HL-60 (cell line): ENCODE measurements at places on chromosomes 7 and 10.

GRCh38 chr10:130481936-130482335, 345.7 kb downstream of the GLRX3 start:
- DNase-seq: no peak

DNA sequence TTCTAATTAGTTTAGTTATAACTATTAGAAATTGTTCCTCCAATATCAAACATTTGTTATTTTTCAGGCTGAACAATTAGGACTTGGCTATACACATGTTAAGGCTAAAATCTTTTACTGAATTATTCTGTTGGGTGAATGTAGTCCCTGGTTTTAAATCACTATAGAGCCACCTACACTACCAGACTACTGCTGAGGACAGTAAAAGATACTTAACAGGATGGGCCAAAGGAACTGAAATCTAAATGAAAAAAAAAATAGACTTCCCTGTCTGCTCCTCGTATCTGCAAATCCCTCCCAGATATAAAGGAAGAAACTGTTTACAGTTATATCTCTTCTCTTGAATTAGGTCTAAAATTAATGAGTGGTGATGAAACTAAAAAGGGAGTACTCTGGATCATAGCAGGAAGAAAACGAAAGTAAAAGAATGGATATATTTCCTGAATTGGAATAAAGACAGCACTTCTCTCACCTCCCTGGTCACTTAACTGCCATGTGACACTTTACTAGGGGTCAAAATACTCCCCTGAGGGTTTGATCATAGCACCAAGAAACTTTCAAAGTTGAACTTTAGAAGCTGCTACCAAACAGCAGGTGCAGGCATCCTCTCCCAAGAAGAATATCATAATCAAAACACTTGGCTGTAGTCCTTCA, 12.7 kb downstream of the FBXW4 start:
- DNase-seq: no peak

DNA sequence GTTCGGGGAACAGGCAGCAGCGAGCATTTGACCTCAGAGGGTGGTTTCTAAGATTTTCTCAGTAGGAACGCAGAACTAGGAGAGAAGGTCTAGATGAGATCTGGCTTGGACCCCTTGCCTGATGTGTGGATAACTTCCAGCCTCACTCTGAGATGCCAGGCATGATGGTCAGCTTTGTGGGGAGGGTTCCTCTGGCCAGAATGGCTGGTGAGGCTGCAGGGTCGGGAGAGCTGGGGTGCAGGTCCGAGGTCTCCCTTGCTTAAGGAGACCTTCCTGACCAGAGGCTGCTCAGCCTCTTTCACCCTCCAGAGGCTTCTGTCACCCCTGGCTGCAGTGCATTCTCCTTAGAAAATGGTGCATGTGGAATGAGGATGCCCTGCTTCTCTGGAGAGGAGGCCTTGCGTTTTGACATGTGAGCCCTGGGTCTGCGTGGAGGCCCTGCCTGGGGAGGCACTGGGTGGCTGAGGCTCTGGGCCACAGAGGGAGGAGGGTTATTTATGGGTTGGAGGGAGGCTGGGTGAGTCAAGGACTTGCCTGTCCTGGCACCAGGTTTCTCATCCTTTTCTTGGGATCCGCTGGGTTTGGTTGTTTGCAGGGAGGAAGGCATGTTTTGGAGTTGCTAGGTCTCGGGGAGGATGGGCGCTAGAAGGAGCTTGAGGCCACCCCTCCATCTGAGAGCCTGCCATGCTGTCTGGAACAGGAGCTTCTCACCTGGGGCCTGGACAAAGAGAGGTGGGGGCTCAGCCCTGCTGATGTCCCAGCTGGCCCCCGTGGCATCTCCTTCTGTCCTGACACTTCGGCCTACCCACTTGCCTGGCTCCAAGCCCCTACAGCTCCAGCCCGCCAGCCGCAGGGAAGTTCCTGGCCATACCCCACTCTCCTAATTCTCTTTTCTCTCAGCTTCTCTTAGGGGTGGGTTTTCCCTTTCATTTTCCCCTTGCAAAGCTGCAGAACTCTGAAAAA, 3.9 kb downstream of the FAM241B start:
- no peak for DNase-seq

DNA sequence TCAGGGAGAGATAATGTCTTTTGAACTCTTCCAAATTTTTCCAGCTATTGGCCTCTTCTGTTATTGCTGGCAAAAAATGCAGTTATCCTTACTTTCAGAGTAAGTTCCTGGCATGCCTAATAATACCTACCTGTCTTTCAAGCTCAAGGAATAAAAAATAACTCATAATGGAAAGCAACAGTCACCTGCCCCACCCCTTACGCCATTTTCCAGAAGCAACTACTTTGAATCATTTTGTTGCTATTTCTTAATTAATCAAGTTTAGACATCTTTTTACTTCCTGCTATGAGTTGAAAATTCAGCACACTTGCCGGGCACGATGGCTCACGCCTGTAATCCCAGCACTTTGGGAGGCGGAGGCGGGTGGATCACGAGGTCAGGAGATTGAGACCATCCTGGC, 23.0 kb upstream of the CDK13 start:
- no peak for DNase-seq

DNA sequence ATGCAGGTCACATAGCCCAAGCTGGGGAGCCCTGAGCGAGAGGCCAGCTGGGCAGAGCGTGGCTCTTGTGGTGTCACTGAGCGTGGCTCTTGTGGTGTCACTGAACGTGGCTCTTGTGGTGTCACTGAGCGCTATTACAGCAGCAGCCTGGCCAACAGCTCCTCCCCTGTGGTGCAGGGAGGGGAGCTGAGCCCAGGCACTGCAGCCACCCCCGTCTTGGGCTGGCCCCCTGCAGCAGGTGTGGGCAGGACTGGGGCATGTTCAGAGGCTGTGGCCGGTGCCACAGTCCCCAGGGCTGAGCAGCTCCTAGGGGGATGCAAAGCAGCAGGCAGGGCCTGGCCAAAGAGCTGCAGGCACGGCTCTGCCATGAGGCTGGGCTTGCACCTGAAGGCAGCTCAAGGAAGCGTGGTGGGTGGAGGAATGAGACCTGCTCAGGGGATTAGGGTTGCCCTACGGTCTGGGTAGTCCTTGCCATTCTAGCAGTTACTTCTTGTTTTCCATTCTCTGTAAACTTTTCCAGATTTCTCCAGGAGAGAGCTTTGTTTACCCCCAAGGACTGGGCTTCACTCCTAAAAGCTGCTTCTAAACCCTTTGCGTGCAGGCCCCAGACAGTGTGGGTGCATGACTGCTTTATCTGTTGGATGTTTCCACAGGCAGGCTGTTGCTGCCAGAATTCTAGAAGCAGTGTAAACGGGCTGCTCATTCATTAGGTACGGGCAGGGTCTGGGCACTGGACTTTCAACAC, 29.2 kb downstream of the ZNF783 start:
- no peak for DNase-seq

- DNase-seq: no peak
Observed at GRCh38 chr10:78411716-78412115, 378.1 kb downstream of the RPS24 start.

DNA sequence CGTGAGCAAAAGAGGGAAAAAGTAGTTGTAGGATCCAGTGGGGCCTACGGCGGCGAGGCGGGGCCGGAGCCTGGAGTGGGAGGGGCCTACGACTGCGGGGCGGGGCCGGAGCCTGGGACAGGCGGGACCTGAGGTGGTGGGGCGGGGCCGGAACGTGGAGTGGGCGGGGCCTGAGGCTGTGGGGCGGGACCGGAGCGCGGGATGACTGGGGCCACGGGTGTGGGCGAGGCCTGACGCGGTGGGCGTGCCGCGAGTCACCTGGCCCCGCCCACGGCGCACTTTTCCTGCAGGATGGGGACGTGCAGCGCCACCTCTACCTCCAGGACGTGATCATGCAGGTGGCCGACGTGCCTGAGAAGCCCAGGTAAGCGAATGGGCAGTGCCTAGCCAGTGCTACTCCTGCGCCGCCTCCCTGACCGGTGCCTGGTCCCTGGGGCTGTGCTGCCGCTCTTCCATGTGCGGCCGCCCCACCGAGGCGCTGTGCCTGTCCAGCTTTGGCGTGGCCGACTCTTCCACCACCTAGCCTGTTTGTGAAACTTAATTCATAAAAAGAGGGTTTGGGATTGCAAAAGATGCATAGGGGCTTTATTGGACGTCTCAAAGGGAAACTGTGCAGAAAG, 496 bp downstream of the ZNF511 start:
- DNase-seq: peak; percentile 84

GRCh38 chr10:12389154-12389734, 39.9 kb downstream of the CAMK1D start:
- DNase-seq: no peak

DNA sequence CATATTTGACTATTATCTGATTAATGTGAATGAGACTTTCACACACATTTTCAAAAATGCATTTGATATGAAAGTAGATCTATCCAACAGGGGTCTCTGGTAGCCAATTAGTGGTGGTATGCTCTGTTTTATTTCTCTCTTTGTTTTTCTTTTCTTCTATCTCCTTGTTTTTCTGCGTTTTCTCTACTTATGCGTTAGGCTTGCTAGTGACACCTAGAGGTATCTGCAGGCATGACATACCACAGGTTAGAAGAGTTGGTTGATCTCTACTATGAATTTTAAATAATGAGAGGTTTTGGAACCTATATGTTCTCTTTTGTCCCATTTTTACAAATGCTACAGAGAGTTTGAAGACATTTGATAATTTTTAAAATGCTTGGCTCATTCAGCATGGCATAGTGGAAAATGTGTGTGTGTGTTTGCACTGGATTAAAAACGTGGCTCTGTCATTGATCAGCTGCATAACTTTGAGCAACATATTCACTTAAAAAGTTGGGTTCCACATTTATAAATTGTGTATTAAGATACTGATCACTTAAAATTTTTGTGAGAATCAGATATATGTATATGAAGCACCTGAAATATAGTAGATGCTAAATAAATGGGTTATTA, 28.1 kb upstream of the PLXDC2 start:
- DNase-seq: no peak

DNA sequence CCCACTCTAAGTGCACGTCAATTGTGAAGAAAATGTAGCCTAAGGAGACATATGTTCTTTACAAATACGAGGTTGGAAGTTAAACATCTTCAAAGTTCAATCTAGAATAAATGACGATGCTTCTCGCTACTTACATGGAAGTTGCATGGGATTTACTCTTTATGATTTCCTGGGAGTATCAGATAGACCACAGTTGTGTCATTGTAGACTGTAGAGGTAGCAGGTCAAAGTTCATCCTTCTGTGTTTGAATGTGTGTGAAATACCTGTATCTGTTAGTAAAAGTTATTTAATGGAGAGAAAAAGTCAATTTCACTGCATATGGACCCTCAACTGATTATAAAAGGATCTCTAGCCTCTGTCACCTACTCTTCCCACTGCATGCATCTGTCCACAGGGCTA, 112.6 kb downstream of the C1GALT1 start:
- DNase-seq: no peak

GRCh38 chr7:158018098-158018762, 569.4 kb downstream of the PTPRN2 start:
- DNase-seq: no peak

- DNase-seq: no peak
Observed at GRCh38 chr7:112147793-112148361, 58.3 kb downstream of the DOCK4 start.

- DNase-seq: peak; percentile 30
Observed at GRCh38 chr7:40105879-40106473, 28.4 kb downstream of the MPLKIP start.

- DNase-seq: no peak
Observed at GRCh38 chr10:11320809-11321520, 290.5 kb downstream of the USP6NL start.

GRCh38 chr10:18743926-18744325, 84.7 kb downstream of the ARL5B start:
- DNase-seq: no peak

- DNase-seq: no peak
Observed at GRCh38 chr10:3445648-3446047, 273.1 kb upstream of the PITRM1 start.

DNA sequence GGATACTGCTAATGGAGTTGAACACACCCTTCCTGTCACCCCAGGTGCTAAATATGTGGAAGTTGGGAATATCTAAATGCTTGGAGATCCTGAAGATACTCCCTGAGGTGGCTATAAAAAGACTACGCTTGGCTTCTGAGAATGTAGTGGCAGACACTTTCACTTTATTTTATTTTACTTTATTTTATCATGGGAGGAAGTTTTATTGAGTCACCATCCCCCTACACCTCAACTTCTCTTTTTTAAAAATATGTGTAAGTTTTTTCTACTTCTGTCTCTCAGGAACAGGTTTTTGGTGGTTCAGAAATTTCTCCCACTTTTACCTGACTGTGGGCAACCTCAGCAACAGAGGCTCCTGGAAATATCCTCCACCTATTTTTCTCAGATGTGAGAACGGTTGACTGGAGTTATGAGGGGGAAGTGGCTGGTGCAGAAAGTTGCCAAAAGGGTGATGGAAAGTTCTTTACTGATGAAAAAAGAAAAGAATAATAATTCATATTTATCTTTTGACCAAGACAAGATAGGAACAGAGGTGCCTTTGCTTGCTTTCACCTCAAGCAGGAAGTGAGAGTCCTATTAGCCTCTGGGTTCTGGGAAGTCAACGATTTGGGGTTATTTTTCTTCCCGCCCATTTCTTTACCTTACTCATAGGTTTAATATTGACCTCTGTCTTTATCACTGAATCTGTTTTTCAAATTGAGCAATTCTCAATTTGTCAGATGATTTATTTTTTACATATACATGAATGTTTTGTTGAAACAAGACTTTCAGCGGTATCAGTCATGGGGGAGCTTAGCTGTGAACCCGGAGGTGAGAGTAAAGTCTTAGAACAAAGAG, 103.6 kb downstream of the AHR start:
- peak; percentile 5 for DNase-seq

DNA sequence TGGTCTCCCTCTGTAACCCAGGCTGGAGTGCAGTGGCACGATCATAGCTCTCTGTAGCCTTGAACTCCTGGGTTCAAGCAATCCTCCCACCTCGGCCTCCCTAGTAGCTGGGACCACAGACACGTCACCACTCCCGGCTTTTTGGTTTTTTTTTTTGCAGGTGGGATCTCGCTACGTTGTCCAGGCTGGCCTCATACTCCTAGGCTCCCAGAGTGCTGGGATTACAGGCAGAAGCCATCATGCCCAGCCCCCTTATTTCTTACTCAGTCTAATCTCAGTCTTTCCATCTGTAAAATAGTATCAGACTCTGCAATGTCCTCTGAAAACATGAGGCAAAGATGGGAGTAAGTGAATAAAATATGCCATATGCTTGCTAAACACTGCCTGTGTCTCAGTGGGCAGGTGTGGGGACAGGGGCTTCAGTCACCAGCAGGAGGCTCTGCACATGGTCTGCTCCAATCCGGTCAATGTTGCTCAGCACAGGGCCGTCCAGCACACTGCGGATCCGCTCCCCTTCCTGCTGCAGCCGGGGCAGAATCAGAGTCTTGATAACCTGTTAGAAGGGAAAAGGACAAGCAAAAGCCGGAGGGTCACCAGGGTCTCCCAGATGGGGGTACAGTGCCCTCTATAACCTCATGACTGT, 8.2 kb downstream of the AP4M1 start:
- no peak for DNase-seq
